ENCODE measurements at places on chromosomes 3 and 15.

- DNase-seq: no peak
Measured at GRCh38 chr15:60299452-60300047, 98.2 kb downstream of the ANXA2 start.

GRCh38 chr15:90513448-90513847 is 16.3 kb upstream of the CRTC3 start:
- DNase-seq: no peak

DNA sequence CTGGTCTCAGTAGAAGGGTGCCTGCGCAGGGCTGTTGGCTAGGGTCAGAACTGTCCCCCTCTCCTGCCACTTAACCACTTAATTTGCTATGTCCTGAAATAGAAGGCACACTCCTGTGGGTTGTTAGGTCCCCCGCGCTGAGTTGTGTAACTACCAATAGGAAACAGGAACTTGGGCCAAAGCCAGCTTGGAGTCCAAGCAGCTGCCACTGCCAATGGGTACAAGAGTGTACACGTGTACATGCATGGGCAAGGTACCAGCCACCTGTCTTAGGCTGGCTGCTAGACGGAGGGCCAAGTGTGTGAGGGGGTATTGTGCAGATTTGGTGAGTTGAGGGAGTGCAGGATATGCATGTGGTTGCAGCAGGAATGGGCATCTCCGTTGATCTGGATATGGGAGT is 29.7 kb upstream of the POLG start:
- no peak for DNase-seq

- no peak for DNase-seq
Measured at GRCh38 chr3:124410471-124410870, 319.8 kb upstream of the UMPS start.

DNA sequence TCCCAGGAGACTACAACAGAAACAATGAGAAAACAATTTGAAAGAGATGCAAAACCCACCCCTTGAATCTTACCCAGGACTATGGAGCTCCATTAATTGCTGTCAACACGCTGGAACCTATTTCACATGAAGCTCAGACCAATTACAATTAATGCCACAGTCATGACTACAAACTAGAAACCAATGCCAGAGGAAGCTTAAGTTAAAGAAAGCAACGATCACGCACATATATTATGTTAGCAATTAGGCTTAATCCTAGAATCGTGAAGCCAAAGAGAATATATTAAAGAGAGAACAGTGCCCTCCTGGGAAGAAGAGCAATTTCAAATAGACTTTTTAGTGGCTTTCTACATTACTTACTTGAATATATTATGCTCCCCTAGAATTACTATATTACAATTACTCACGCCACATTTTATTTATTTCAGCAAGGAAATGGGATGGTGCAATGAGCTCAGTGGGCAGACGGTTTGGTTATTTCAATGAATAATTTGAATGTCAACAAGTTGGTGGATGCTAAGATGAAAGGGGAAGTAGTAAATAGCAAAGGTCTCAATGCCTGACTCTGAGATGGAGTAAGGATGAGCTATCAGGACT is 125.5 kb downstream of the GREM1 start:
- no peak for DNase-seq

- no peak for DNase-seq
Measured at GRCh38 chr3:97673357-97673997, 91.1 kb upstream of the ARL6 start.

- no peak for DNase-seq
Measured at GRCh38 chr3:14441240-14441919, 39.0 kb downstream of the SLC6A6 start.

DNA sequence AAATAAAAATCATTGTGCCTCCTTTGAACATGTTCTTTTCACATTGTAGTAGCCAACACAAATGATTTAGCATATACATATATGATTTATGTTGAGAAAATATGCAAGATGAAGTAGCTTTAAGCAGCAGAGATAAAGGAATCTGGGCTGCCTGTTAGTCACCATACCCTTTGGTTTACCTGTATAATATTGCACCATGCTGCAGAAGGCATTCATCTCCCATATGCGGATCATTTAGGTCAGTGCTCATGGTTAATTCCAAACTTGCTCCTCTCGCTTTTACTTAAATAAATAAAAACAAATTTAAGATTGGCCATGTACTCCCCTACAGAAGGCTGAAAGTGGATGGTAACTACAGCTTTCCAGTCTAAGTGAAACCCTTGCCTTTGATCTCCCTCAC is 86.7 kb upstream of the TBL1XR1 start:
- no peak for DNase-seq

DNA sequence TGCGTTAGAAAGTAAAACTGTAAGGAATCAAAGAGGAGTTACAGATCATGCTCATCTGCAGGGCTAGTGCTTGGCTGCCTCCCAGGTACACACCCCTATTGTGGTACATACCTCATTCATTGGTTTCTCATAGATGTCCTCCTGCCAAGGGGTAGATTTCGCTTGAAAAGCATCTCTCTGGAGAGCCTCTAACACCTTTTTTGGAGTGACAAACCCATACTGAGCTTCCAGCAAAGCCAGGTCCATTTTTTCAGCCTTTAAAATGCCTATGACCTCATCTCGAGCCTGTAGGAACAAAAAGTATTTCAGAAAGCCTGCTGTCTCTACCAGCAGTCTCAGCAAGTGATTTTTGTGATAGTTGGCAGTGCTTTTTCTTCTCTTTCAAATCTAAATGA is 112.1 kb downstream of the CMSS1 start:
- DNase-seq: no peak

- DNase-seq: no peak
Measured at GRCh38 chr3:168272343-168272985, 176.7 kb upstream of the GOLIM4 start.

- DNase-seq: no peak
Measured at GRCh38 chr3:153621953-153622352, 459.9 kb downstream of the RAP2B start.

- DNase-seq: no peak
Measured at GRCh38 chr15:67070892-67071664, 5.7 kb downstream of the SMAD3 start.

DNA sequence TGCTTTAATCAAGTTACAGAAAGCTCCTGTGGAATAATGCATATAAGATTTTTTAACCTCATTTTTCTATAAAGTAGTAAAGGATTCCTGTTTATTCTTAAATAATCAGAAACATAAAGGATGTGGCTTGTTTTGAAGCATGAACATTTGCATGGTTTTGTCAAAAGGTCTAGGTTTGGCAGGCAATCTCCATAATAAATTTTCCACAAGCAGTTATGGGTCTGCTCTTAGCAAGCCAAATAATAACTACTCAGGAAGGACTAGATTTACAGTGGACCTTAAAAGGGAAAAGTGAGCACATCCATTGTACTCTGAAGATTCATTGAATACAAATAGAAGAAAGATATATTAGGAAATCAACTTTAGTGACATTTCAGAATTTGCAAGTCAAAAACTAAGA is 407.3 kb upstream of the CBLB start:
- DNase-seq: no peak

DNA sequence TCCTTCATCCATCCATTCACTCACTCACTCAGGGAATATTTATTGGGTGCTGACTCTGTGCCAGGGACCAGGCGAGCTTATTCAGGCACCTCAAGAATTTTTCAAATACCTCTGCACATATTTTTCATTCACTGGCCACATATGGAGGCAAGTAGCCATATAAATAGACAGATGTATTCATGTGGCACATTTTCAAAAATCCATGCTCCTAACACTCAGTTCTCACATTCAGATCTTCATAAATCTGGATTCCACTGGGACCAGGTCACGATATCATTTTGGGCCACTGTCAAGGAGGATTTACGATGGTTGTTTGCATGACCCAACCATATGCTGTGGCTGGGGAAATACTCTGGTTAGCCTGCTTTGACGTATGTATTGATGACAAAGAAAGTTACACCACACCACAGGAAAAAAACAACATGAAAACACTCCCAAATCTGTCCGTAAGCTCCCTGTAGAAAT is 241.8 kb upstream of the LRTM1 start:
- no peak for DNase-seq

DNA sequence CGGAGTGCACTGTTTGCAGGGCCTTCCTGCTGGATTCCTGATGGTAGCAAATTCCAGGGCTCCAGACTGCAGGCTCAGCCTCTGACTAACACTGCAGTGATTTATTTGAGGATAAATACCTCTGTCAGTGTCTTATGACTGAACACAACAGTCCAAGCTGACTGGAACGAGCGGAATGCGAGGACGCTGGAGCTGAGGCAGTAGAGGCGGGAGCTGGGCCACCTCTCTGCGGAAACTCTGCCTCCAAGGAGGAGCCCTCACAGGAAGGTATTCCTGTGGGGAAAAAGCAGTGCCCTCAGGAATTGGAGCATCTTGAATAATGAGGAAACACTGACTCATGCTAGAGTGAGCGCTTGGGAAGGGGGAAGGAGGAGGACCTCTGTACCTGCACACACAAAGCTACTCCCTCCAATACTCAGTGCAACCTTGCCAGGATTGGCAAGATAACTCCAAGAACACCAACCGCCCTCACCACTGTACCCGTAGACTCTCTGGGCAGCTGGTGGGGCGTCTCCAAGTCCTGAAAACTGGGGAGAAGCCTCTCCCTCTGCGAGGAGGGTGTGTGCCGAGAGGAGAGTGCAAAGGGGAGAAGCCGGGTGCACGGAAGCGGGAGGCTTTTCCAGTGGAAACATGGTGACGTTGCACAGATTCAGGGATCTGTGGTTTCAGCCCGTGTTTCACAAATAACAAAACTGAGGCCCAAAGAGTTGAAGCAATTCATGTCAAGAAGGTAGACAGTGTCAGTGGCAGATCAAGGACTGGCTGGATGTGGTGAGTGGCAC is 43.0 kb downstream of the VGLL4 start:
- DNase-seq: no peak
